IPS DF 6.9 (cell line): ENCODE measurements at places on chromosomes 3 and 15.

DNA sequence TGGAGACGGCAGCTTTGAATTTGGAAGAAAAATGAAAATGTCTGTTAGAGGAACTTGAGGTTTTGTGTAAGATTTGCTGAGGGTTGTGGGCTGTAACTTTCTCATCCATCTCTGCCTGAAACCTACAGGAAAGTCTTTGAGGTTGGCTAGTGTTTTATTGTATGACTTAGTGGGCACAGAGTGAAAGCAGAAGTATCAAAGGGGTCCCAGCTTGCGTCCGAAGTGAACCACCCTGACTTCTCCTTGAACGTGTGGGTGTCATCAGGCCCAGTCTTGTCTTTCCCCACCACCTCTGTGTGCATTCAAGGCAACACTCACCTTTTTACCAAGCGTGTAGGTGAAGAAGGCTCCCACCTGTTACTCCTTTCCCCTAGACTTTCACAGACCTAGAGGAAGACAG is 682.1 kb upstream of the CFAP20DC start:
- no peak for DNase-seq

GRCh38 chr3:158097081-158097592 is 9.1 kb downstream of the SHOX2 start:
- no peak for DNase-seq

- no peak for DNase-seq
These were observed 100.9 kb downstream of the MYO5A start for GRCh38 chr15:52427804-52428203.

DNA sequence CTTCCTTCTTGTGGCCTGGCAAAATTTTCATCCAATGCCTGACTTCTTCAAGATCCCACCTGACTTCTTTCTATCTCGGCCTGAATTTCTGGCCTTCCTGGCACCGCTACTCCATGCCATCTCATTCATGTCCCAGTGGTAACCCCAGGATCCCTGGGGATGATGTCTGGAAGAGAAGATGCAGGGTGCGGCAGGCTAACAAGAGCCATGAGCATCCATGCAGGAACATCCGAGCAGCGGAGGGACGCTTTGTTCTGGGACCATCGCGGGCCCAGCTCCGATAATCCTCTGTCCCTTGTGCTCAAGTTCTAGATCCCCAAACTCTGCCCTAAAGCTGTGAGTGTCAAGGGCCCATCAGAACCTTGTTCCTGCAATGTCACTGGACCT is 10.9 kb downstream of the MYL3 start:
- DNase-seq = no peak

- no peak for DNase-seq
These were observed 246.1 kb downstream of the NR2F2 start for GRCh38 chr15:96576596-96576995.

DNA sequence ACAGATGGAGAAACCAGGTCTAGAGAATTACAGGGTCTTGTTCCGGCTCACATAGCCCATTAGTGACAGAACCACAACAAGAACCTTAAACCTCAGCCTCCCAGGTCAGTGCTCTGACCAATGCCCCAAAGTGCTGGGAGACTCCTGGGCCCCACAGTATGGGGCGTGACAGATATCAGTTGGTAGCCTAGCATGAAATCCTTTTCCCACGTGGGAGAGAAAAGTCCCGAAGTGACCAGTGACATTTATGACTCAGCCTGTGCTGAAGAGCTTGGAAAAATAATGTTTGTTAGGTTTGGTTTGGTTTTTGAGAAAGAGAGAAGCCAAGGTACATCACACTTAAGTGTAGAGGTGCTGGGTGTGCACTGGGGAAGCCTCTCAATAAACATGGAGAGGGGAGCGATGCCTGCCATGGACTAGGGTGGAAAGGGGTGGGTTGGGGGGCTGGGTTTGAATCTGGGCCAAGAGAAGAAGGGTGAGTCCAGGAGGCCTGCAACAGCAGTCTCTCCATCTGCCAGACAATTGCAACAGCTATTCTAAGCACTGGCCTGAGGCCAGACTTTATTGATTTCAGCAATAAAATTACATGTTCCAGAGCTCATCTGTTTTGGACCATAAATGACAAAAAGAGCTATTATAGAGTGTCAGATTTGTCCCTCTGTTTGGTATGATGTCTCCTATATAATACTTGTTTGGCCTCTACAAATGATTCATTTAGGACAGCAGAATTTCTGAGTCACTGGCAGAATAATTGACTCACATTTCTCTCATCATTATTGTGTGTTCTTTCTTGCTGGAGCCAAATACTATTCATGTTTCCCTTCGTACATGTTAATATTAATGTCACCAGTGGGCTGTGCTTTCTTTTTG is 43.4 kb downstream of the C2CD4A start:
- no peak for DNase-seq

GRCh38 chr15:72195101-72195511 is 2.5 kb downstream of the GRAMD2A start:
- DNase-seq = no peak

GRCh38 chr15:72790302-72790910 is 6.8 kb upstream of the ADPGK start:
- DNase-seq = no peak

DNA sequence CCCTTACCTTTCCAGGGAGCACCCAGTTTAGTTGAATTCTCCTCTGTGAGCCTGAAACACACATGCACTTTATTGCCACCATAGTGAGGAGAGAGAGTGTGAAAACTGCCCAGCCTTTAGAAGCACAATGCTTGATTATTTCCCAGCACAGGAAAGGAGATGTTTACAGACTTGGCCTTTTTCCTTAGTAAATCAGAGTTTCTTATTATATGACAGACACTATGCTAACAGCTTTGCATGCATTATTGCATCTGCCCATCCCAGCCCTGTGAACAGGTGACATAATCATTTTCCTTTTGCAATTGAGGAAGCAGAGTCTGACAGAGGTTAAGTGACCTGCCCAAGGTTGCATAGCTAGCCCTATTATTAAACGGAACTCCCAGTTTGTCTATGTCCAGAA is 36.5 kb downstream of the CAPN3 start:
- DNase-seq = no peak

GRCh38 chr3:159210336-159210735 is 408.5 kb downstream of the MFSD1 start:
- DNase-seq = no peak

- no peak for DNase-seq
These were observed 248.8 kb upstream of the LYSMD4 start for GRCh38 chr15:99981839-99982658.

- DNase-seq = no peak
These were observed 23.3 kb upstream of the C15orf39 start for GRCh38 chr15:75178171-75178937.

- DNase-seq = no peak
These were observed 20.3 kb downstream of the LAMP3 start for GRCh38 chr3:183142199-183142598.

GRCh38 chr15:63029676-63030075 is 12.9 kb upstream of the TPM1 start:
- no peak for DNase-seq

- no peak for DNase-seq
These were observed 25.6 kb downstream of the TPM1 start for GRCh38 chr15:63067976-63068743.

DNA sequence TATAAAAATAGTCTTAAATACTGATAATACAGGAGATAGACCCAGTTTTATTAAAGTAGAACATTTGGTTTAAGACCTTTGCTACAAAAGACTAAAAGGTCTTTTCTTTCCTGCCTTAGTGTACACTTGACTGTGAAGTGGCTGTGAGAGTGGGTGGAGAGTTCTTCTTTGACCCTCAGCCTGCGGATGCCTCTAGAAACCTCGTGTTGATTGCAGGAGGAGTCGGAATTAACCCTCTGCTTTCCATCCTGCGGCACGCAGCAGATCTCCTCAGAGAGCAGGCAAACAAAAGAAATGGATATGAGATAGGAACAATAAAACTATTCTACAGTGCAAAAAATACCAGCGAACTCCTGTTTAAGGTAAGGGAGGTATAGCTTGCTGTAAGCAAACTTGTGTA is 36.5 kb downstream of the OXNAD1 start:
- no peak for DNase-seq

DNA sequence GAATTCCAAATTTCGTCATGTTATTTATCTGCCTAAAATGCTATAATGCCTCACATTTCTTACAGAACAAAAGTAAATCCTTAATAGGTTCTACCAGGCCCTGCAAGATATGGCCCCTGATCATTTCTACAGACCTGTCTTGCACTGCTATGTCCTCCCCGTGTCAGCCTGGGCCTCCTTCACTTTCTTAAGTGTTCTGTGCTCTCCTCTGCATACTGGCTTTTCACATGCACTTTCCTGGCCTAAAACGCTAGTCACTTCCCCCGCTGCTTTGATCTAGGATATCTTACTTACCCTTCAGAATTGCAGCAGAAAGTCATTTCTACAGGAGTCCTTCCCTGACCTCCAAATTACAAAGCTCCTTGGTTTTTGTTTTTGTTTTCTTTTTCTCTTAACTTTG is 551.3 kb downstream of the NSUN3 start:
- no peak for DNase-seq

DNA sequence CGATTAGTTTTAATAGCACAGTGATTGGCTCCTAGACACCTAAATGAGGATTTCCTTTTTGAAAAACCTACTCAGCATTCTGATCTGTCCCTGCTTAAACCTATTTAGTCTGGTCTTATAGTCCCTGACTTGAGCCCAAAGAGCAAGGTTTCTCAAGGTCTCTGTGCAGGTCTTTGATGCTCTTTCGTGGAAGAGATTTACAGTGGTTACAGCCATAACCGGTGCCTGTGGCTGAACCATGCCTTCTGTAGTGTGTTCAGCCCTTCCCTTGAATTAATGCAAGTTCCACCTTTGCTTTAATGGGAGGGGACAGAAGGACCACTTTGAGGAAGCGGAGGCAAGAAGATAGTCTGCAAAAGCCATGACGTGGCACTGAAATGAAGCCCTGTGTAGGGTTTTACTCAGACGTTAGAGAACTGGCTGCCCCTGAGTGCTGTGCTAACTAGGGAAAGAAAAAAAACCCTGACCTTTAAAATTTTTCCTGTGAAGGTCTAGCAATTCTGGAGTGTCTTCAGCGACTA is 43.0 kb downstream of the ZBTB38 start:
- DNase-seq = no peak

GRCh38 chr3:29241855-29242254 is 39.0 kb upstream of the RBMS3 start:
- DNase-seq = no peak

GRCh38 chr15:33722005-33722672 is 246.2 kb upstream of the CHRM5 start:
- no peak for DNase-seq

GRCh38 chr15:69392352-69392751 is 21.8 kb upstream of the KIF23 start:
- no peak for DNase-seq

- no peak for DNase-seq
These were observed 60.5 kb upstream of the MME start for GRCh38 chr3:155019575-155019974.

GRCh38 chr3:49880581-49881315 is 11.0 kb upstream of the CAMKV start:
- no peak for DNase-seq

GRCh38 chr3:172511783-172512762 is 11.2 kb downstream of the TNFSF10 start:
- DNase-seq = no peak

GRCh38 chr15:47415539-47415971 is 301.8 kb upstream of the SEMA6D start:
- DNase-seq = no peak

GRCh38 chr3:186044968-186045367 is 63.9 kb downstream of the ETV5 start:
- no peak for DNase-seq

GRCh38 chr3:128617557-128618397 is 32.8 kb downstream of the RPN1 start:
- peak; percentile 77 for DNase-seq

DNA sequence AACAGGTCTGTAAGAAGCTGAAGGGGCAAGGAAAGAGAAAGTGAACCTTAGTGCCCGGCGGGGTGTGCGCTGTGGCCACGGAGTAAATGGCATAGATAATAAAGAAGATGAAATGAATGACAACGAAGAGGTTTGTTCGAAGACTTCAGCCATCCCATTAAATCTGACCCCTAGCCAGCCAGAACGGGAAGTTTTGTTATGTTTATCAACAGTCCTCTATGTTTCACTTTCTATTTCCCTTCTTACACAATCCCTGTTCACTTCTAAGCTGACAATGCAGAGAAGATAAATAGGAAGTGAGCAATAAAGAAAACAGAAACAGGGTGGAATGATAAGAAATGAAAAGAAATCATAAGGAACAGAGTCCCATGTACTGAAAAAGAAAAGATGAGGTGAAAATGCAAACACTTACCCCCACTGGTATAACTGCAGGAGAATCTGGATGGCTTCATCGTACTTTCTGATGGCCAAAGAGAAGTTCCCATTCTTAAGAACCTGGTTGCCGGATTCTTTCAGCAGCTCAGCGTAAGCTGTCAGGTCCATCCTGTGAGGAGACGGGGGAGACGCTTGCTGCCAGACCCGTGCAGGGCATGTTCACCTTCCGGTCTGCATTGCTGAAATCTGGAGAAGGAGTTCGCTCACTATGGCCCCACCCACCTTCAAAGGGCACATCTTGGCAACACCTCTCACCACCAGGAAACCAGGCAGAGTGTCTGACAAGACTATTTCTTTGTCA is 36.8 kb downstream of the TRANK1 start:
- no peak for DNase-seq

GRCh38 chr3:127410678-127411077 is 122.8 kb upstream of the PRR20G start:
- no peak for DNase-seq

- no peak for DNase-seq
These were observed 43.1 kb upstream of the SLC25A36 start for GRCh38 chr3:140898340-140899180.

DNA sequence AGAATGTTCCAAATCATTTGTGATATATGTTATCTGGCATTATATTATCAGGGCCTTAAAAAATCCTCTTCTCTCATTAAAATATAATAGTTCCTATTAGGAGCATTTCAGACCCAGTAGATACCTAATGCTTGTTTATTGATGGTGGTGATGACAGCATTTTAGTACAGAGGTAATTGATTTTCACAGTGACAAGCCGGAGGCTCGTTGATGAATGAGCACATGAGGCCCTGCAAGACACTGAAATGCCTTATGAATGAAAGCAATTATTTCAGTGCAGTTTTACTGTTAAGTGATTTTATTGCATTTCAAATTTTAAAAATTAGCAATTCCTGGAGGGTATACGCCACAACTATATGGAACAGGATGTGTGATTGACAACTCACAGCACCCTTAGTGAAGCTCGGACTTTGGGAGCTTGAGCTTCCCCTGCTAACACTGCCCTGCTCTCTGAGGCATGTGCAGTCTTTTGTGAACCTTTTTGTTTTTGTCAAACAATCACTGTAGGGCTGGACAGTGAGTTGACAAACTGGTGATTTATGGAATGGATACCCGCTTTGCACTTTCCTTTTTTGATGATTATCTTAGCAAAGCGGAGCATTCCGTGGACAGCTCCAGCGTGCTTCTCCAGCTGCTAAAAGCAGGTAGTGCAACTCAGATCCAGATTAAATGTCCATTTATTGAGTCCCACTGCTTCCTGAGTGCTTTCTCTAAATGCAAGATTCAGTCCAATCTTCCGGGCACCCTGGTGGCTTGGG is 187.0 kb upstream of the ATP10A start:
- no peak for DNase-seq
